ENCODE measurements at places on chromosomes 1 and 21.

GRCh38 chr1:232291681-232292080 is 338.3 kb downstream of the SIPA1L2 start:
- DNase-seq, result no peak

DNA sequence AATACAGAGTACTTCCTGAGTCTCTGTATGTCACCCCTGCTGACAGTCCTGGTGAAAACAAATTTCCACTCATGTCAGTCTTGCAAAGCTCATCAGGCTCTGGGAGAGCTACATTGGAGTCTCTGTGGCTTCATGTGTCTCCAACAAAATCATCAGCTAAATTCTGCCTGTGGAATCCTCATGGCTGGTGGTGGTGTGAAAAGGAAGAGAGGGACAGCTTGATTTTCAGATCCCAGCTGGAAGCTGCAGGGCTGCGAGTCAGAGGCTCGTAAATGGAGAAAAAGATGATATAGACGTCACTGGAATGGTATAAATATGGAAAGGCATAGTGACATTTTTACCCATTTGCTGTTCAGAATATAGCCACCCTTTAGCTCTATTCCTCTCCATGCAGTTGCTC is 150.2 kb downstream of the ASTN1 start:
- no peak for DNase-seq

DNA sequence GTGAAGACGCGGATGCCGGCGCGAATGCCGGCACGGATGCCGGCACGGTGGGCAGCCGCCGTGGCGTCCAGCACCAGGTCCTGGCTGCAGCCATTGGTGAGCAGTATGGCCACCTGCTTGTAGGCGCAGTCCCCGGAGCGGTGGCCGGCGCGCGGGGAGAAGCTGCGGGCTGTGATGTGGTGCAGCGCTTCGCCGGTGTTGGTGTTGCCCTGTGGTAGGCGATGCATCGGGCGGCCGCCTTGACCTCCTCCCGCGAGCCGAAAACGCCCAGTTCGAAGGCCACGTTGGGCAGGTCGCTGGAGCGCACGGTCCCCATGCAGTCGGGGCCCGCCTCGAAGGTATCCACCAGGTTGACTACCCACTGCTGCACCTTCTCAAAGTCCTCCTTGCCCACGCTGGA is 120.2 kb downstream of the NR5A2 start:
- DNase-seq, result no peak

DNA sequence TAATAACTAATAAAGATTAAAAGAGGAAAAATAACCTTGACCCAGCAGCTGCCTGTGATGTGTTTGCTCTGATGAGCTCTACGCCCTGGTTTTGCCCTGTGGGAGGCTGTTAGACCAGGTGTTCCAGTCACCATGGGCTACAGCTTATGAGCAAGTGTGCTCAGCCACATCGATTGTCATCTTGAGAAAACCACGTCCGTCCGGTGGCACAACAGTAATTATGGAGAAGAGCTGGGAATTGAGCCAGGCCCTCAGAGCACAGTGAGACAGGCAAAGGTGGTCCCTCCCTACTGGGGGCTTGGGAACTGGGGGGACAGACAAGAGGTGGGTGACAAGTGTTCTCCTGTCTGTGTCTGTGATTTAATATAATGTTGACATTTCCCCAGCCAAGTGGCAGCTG is 420.5 kb downstream of the MATN1 start:
- peak; percentile 3 for DNase-seq

- no peak for DNase-seq
Observed at GRCh38 chr21:36858320-36858957, 108.0 kb downstream of the HLCS start.

All from NCI-H774 (cell line).